ENCODE measurements at places on chromosomes 1 and 21.

GRCh38 chr1:236066828-236067386, 2.0 kb upstream of the NID1 start:
- DNase-seq, result no peak

GRCh38 chr1:210691039-210691610, 362.4 kb downstream of the HHAT start:
- DNase-seq, result no peak

GRCh38 chr1:103341377-103341880, 184.1 kb upstream of the RNPC3 start:
- DNase-seq, result no peak

GRCh38 chr1:147214842-147215539, 10.1 kb downstream of the FMO5 start:
- no peak for DNase-seq

GRCh38 chr1:157181258-157181657, 43.1 kb upstream of the ETV3 start:
- no peak for DNase-seq

- no peak for DNase-seq
Observed at GRCh38 chr1:27660300-27660835, 11.6 kb downstream of the IFI6 start.

- no peak for DNase-seq
Observed at GRCh38 chr21:34499116-34499515, 12.9 kb downstream of the KCNE1 start.

DNA sequence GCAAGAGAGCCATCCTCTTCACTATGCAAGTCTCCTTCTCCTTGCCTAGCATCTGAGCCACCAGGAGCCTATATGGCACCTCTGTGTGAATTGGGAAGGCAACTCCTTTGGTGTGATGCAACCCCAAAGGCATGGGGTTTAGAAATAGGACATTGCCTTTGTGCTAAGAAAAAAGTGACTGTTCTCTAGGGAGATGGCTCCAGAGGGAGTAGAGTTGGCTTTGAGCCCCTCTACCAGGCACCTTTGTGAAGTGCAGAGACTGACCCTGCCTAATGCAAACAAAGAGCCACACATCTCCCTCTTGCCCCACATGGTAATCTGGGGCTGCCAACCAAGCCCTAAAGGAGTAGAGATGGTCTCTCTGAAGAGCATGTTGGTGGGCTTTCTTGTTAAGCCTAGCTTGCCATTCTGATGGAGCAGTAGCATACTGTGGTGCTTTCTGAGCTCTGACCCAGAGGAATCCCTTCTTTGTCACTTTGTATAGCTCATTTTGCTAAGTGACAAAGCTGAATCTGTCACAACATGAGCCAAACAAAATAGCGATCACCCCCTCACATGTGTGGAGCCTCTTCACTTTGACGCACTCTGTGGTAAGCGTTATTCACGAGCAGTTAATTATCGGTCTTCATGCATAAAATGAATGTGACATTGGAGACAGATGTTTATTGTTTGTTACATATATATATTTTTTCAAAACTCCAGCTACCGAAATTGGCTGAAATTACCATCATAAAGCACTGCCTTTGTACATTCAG, 74.4 kb downstream of the RWDD3 start:
- DNase-seq, result no peak

DNA sequence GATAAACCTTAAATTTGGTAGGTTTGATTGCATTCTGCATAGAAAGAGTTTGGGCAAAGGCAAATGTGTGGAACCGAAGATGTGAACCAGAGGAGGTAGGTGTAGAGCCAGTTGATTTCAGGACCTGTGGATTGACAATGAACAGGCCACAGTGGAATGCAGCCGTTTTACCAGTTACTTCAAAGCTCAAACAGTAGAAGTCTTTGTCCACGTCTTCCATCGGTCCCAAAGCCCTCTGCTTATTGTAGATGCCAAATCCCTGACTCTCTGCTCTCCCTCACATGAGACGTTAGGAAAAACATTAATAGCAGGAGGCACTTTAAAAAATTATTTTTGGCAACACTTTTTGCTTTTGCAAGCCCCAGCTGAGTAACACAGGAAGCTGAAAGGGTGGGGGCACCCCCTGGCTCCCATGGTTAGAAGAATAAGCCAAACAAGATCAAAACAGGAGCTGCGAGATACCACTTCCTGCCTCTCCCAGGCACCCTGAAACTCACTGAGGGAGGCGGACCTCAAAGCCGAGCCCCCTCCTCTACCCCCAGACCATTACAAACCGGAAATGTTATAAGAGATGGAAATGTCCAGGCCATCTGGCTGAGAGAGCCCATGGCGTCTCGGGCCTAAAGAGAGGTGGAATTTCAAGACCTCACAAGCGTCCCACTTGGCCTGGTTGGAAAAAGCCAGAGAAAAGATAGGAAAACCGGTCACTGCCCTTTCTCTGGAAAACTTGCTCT, 13.5 kb downstream of the TRAF3IP3 start:
- no peak for DNase-seq

- no peak for DNase-seq
Observed at GRCh38 chr1:15445390-15446122, 7.3 kb downstream of the CTRC start.

DNA sequence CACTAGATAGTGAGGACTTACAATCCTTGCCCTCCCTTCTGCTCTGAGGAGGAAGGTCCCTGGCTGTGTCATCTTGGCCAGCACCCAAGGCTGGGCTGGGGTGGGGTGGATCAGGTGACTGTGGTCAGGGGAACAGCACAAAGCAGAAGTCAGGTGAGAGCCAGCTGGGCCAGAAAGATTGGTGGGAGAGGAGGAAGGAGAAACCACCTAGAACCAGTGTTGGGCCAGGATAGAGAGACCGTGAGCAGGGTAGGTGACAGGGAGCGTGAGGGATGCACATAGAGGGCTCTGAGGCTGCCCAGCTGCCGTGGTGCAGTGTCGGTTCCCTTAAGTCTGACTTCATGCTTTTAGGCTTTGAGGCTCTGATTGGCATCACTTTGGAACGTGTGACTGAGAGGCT, 22.7 kb downstream of the NCF2 start:
- DNase-seq, result peak; percentile 69

DNA sequence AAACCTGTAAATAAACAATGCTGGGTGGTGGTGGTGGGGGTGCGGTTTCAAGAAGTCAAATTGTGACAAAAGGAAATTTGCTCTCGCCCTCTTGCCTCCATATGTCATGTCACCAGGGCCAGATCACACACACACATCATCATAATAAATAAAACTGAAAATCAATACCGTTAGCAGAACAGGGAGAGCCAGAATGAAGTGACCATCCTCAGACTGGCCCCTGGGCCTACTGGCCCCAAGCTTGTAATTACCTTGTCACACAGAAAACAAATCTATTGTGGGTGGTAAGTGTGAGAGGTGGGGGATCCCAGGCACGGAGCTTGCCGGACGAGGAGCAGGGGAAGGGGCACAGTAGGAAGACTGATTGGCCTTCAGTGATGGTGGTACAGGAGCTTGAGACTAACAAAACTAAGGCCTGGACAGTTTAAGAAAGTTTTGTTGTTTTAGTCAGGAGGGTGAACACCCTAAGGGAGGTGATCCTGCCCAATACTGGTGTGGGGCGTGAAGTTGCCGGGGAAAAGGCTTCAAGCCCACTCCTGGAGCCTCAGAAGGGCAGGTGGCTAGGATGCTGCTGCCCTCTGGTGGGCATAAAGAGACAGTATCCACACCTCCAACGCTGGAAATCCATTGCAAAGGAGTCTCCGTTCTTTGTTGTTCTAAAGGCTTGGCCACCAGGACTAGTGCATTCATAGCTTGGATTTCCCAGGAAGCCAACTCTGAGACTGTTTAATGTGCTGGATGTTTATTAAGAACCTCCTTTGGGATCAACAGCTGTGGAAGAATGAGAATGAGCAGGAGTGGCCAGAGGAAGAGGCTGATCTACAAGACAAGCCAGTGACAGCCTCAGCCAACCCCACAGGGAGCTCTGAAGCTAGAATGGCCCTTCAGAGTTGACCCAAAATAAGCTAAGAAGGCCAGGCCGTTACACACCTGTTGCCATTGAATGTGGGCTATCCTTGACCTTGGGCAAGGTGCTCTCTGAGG, 8.1 kb upstream of the C1orf216 start:
- DNase-seq, result peak; percentile 24

DNA sequence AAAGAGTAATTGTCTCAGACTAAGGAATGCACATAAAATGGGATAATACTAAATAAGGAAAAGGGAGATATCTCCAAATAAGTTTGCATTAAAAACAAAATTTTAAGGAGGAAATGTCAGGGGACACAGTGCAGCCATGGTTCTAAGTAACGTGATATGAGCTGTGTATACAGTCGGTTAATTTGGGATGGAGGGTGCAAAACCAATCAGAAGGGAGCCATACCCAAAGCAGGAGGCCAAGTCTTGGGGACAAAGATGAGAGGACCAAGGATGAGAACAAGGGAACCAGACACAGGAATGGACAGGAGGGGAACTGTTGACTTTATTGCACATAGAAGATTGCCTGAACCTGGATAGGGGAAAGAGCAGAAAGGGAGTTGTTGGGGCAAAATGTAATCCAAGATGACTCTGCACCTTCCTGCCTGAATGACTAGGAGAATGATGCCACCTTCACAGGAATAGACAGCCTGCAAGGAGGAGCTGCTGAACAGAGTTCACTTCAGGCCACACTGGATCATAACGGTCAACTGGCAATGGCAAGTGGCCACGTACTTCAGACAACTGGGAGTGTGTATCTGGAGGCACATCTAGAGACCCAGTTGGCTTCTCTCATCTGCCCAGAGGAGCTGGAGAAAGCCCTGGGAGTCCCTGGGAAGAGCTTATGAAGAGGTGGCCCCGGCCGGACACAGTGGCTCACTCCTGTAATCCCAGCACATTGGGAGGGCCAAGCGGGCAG, 22.0 kb upstream of the BOLA1 start:
- no peak for DNase-seq

DNA sequence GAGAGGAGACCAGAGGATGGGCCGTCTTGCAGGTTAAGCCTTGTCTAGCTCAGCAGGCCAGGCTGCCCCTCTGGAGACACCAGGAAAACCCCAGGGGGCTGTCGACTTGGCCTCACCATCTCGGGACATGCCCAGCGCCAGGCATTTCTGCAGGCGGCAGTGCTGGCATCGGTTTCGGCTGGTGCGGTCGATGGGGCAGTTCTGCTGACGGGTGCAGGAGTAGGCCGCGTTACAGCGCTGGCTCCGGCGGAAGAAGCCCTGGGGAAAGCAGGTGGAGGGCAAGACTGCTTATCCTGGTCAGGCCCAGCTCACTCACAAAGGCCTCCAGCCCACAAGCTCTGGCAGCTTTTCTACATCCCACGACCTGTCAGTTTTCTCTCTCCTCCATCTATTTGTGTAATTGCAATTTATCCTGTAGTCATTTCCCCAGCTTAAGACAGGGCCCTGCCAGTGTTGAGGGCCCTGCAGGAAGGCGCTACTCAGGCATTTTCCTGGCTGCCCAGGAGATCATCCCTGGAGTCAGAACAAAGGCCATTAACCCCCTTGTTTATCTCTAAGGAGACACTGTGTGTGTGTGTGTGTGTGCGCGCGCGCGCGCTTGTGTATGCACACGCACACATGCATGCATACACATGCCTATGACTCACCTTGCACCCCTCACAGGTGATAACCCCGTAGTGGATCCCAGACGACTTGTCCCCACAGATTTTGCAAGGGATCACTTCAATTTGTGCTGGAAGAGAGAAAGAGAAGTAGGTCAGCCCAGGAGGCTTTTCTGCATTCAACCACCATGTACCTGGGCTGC, 11.5 kb upstream of the LINGO4 start:
- DNase-seq, result no peak

DNA sequence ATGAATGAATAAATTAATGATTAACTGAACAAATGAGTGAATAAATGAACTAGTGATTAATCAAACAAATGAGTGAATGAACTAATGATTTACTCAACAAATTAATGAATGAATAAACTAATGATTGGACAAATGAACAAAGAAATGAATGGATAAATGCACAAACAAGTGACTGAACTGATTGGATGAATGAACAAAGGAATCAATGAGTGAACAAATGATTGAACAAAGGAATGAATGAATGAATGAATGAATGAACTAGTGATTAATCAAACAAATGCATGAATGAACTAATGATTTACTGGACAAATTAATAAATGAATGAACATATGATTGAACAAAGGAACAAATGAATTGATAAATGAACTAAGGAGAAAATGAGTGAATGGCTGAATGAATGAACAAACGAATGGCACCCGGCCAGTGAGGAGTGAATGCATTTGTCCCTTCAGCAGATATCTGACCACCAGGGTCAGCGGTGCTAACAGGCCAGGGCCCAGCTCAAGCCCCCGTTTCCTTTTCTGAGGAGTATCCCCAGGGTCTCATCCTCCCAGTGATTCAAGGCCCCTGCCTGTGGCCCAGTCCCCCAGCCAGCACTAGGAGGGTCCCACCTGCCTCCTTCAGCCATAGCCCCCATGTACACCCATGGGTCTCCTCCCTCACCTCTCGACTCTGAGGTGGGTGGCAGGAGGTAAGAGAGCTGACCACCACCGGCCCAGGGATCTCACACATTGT, 49.9 kb downstream of the WNT9A start:
- DNase-seq, result no peak

DNA sequence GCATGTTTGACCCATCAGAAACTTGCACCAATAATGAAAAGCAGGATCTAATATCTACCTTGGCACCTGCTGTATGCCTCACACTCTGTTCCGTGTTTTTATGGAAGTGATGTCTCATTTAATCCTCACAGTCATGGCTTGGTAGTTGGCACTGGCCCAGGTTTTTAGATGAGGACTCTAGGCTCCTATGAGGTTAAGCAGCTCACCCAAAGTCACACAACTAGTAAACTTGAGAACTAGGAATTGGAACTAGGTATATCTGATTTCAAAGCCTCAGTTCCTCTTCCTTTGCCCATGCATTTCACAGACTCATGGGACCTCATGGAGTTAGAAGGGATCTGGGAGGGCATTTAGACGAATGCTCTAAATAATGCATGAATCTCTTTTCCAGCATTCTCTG, 21.3 kb upstream of the TARBP1 start:
- no peak for DNase-seq

DNA sequence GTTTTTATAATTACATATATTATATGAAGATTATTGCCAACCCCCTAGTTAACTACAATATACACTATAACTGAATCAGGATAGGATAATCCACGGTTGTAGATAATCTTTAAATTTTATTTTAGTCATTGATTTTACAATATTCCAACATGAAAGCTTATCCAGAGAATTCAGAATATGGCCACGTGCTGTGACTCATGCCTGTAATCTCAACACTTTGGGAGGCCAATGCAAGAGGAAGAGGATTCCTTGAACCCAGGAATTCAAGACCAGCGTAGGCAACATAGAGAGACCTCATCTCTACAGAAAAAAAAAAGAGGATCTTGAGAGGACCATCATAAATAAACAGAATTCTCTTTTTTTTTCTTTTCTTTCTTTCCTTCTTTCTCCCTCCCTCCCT, 119.6 kb upstream of the CACYBP start:
- DNase-seq, result no peak

DNA sequence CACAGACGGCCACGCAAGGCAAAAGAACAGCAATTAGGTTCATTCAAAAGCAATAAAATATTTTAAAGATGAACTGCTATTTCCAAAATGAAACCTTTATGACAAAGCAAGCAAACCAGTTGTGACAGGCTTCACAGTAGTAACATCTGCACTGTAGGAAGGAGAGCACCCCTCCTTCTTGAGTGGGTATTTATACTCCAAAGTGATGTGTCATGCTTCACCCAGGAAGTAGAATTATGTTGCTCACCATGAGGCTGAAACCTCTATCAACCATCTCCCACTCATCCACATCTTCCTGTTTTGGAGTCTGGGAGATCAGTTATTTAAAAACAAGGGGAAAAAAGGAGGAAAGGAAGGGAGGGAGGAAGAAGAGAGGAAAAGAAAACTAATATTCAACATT, 885 bp downstream of the OR2T10 start:
- no peak for DNase-seq

Data from pancreas (tissue), 10 donors.